ENCODE measurements at places on chromosomes 13 and 19. TPM values are rescaled to one million over a fixed set of nuclear protein-coding genes. Genes with fewer than 3 reads are reported as not detected.

Gene COL4A2
- total RNA-seq: 792 TPM

Gene ZNF578
- total RNA-seq: 1.00 TPM

Gene ZNF530
- 4.0 TPM for total RNA-seq

Gene MBNL2
- total RNA-seq: 76.5 TPM

Gene ZNF497
- 1.3 TPM for total RNA-seq

Gene ATP4B
- not detected for total RNA-seq

Gene NUDT19
- total RNA-seq: 13.8 TPM

Gene PEG3
- total RNA-seq: 0.27 TPM

Gene FBN3
- total RNA-seq: not detected

Gene LGALS14
- not detected for total RNA-seq

Gene COPE
- 252 TPM for total RNA-seq

Gene ARHGAP33
- total RNA-seq: 18.4 TPM

Gene KANK3
- 26.3 TPM for total RNA-seq

Measured in endothelial cell of umbilical vein (primary cell).